ENCODE measurements at places on chromosomes 4 and X. TPM values are rescaled to one million over a fixed set of nuclear protein-coding genes. Genes with fewer than 3 reads are reported as not detected.

Gene NDNF
- 5.1 TPM for total RNA-seq

Gene ADH7
- not detected for total RNA-seq

Gene SPANXN4
- not detected for total RNA-seq

Gene PCYT1B
- 1.1 TPM for total RNA-seq

Gene GLUD2
- 1.1 TPM for total RNA-seq

Gene EDNRA
- 14.9 TPM for total RNA-seq

Gene UGT2B7
- total RNA-seq: not detected

Data from epithelial cell of alveolus of lung (primary cell).